ENCODE measurements at places on chromosomes 2 and 18.

- no peak for DNase-seq
These were observed 12.7 kb upstream of the DUSP2 start for GRCh38 chr2:96157649-96158553.

DNA sequence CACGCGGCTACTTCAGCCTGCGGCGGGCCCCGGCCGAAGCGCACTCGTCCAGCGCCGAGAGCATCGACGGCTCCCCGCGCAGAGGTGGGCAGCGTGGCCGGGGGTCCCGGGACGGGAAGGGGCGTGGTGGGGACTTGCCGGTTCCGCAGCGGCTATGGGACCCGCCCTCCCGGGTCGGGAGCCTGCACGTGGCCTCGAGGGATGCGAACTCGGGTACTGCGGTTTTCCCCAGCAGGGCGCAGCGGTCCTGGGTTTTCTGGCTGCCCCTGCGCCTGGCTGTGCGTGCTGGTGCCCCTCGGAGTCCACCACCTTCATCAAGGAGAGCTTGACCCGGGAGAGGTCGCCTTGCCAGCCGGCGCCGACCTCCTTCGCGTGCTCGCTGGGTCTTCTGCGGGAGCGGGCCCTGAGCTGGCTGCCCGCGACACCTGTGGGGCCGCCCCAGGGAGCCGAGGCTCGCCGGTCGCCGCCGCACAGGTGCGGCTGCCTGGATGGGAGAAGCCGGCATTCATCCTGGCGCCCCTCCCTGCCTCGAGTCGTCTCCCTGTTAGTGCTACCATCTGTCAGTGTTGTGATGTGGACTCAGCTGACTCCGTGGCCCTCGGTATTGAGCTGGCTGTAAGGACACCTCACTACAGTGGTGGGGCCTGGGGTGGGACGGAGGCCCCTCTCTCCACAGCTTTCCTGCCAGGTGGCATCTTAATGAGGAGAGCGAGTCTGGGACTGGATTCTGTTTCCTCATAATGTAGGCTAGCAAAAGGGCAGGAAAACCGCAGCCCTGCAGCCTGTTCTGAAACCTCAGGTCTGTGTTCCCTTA, 177.3 kb downstream of the AGAP1 start:
- peak; percentile 56 for DNase-seq

DNA sequence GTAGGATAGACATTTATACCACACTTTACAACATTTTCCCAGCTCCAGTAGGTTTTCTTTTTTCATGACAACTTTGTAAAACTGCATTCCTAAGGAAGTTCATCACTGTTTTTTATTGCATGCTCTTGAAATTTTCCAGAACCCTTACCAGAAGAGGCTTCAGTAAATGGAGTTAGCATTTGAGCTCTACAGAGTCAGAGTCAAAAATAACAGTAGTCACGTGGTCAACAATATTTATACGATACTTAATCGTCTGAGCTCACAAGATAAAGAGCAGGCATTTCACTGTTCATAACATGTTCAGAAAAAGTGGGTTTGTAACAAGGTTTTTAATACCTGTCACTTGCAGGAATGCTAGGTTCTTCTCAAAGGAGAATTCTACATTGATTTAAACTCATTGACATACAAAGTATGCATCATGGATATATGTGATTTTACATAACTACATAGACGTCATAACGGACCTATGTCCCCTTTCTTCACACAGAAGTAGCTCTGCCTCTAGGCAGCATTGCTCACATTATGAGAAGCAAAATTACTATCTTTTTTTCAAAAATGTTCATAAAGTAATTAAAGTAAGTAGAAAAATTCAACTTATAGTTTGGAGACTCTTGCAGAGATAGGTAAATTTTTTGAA, 187.0 kb upstream of the COL3A1 start:
- DNase-seq = no peak

GRCh38 chr2:46793423-46794416, 121.9 kb downstream of the MCFD2 start:
- no peak for DNase-seq

DNA sequence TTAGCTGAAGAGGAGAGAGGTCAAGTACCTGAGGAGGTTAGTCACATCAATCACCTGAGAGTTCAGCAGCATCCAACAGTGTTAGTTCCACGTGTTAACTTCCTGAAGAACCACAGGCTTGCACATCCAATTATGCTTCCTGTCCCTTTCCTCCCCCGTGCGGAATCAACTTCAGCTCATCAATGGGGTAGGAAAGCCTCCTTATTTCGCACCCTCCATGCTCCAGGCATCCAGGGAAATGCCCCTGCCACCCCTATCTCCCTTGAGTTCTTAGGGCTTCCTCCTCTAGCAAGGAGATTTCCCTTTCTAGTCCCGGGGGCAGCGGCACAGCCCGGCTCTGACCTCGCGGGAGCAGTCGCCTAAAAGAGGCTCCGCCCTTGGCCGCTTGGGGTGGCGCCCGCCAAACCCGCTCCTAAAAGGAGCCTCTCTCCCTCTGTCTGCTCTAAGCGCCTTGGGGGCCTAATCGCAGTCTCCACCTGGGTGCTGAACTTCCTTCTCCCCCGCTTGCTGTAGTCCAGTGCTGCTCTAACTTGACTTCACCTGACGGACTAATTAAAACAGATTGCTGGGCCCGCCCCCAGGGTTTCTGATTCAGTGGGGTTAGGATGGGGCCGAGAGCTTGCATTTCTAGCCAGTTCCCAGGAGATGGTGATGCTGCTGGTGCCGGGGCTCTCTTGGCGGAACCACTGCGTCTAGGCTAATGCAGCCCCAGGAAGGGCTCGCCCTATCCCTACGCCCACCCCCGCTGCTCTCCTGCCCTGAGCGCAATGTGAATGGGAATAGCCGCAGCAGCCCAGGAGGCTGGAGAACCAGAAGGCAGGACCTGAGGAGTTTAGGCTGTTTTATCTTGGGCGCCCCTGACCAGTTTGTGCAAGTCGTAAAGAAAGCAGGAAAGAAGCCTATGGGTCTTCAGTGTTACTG, 3.4 kb upstream of the TET3 start:
- no peak for DNase-seq

- DNase-seq = peak; percentile 60
These were observed 280.6 kb downstream of the MYT1L start for GRCh38 chr2:2050446-2050845.

DNA sequence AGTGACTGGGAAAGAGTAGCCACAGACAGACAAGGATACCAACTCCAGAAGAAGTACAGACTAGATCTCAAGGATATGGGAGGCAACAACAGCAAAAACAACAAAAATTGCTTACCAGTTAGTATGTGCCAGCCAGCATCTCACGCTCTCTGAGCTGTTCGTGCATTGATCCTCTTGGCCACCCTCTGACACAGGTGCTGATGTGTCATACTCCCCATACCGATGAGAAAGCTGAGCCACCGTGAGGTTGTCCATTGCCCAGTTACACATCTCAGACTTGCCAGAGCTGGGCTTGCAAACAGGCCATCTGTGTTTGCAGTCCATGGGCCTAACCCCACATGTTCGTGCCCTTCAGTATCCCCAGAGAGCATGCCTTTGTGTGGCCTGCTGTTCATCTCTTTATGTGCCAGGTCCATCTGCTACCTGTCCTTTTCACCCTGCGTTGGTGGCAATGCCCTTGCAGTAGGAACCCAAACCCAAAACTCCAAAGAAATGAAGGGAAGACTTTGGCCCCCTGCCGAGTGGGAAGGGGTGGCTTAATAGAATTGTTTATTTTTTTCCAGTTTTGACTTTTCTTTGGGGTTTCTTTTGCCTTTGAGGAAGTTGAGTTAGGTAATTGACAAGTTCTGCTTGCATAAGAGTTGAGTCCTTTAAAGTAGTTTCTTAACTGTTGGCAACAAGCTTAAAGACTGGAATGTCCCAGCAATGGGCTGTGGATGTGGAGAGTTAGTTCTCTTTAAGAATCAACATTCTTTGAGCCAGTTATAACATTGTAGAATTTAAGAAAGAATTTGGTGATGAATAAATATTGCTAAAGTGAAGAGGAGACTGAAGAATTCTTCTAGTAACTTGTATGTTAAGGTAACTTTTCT, 46.7 kb downstream of the LYPD6B start:
- DNase-seq = no peak

DNA sequence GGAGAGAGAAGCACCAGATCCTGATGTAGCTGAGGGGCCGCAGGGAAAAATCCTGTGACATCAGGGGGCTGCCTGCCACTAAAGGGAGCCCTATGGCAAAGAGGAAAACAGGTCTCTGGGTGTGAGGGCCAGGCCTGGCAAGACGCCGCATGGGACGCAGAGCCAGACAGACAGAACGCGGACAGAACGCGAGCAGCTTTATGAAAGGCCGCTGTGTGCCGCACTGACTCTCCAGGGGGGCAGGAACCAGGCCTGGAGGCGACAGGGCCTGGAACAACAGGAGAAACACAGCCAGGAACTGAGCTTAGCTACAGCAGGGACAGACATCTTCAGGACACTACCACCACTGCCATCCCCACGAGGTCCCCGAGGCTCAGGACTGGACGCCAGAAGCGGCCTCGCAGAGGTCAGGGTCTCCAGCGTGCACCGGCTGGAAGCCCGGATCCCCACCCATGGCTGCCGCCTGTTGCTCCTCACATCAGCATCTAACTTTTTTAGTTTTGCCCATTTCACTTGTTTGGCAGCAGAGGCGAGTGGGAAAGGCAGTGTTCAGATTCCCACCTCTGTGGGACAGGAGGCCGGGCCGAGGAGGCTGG, 131.6 kb downstream of the VAPA start:
- no peak for DNase-seq

DNA sequence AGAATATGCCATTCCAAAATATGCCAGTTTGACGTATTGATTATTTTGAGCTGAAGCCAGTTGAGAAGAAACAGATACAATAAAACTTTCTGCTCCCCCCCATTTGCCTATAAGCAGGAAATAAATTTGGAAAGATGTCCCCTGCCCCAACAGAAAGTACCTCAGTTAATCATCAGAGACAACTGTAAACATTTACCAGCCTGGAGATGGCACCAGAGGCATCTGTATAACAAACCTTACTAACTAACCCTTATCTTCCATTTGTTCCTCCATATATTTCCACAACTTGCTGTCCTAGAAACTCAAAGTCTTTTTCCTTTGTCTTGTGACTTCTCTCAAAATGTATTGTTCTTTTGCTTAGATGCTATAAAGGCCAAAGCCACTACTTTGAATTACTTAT, 93.8 kb downstream of the AKAIN1 start:
- peak; percentile 70 for DNase-seq

- DNase-seq = no peak
These were observed 91.7 kb downstream of the ZCCHC2 start for GRCh38 chr18:62614494-62614893.

- DNase-seq = no peak
These were observed 51.6 kb downstream of the APOB start for GRCh38 chr2:20992201-20992711.

- no peak for DNase-seq
These were observed 1329.7 kb upstream of the SLC39A10 start for GRCh38 chr2:194327196-194327888.

DNA sequence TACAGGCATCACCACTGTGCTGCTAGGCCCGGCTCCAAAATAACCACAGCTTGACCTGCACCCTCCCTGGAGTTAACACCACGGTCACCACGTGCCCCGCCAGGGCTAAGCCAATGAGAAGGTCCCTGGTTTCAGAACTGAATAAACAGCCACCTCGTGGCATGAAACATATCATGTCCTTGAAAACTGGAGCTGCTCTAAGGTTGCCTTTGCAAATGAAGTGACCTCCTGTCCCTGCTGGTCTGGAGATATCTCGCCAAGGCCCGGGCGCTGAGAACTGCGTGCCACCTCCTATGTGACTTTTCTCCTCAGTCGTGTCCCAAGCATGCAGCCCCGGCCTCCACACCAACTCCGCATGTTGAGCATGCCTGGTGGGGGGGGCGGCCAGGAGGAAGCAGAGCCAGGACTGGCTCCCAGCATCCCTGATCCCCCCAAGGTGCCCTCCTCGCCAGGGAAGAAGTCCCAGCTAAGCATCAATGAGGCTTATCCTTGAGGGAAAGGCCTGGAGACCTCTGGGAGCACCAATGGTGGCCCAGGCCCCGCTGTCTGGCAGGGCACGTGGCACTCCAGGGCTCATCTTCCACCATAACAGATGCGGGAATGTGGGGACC, 16.3 kb upstream of the KCNG2 start:
- no peak for DNase-seq

- no peak for DNase-seq
These were observed 10.2 kb downstream of the INSIG2 start for GRCh38 chr2:118098307-118099030.

GRCh38 chr2:206085742-206086445, at the start of gene INO80D:
INO80D (minus strand) TSS chr2:206086174; CDS start chr2:206063016, 23,158 bp downstream.
- peak; percentile 88 for DNase-seq

DNA sequence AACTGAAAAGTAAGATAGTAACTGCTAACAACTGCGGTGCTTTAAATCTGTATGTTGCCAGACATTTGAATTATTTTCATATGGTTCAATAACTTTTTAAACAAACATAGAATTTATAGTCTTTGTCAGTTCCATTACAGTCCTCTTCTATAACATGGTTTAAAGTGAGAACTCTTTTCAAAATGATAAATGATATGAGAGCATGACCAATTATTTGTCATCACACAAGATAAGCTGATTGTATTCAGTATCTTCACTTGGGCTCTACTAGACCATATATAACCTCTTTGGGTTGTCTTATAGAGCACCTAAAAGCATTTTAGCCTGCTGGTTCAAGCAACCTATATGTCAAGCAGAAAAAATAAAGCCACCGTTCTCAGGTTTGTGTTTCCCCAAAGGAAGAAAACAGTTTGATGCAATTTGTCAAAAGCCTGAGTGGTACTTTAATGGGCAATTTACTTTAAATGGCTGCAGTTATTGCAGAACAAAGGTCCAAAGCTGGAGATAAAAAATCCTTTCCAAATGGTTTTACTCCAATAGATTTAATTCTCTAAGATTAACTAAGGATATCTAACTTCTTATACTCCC, 298.4 kb downstream of the FSIP2 start:
- DNase-seq = no peak

DNA sequence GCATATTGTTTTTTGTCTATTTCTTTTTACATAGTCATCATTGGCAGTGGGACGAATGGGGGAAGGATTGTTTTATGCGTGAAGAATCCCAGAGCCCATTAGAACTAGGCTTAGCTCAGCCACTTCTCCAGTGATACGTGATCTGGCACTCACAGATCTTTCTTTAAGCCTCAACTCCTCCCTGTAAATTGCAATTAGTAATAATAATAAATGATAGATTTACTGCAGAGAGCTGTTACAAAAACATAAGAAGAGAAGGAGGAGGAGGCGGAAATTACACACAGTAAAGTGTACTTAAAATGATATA, 629.3 kb downstream of the NRXN1 start:
- no peak for DNase-seq

DNA sequence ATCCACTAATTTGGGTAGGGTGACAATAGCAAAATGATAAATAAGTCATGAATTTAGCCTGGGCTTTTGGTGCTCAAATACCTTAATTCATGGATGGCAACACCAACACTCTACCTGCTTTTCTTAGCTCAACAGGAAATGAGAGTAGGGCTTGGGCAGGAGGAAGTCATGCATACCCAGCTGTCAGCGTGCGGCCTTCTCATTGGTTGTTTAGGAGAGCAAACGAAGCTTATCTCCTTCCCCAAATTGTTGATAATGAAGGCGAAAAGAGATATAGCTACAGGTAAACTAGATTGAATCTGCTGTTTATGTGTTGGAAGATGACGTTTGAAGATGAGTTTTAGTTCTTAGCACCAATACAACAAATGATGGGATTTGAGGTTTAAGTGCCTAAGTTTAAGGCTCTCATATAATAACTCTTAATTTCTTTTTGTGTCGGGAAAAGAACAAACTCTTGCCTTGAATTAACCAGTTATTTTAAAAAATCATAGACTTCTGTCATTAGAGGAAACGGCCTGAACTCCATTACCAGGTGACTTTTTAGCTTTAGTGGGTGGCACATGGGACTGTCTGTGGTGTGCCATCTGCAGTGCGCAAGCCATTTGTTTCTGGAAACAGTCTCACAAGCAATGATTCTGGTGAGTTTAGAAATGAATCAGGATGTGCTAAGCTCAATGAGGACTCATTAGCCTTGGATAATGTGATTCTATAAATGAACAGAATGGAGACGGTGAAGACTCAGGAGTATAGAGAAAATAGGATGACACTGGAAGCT, 19.8 kb downstream of the MAP4K4 start:
- DNase-seq = no peak

Measured in cerebellar cortex (tissue), 1 donor.